ENCODE measurements at places on chromosomes 3 and 15.
A peak's percentile ranks its signal among the peaks of the same experiment; 100 is the strongest.

- DNase-seq = no peak
Measured at GRCh38 chr3:109313061-109313460, 3.3 kb downstream of the DPPA2 start.

GRCh38 chr15:84893607-84894006 is 9.1 kb downstream of the SLC28A1 start:
- DNase-seq = no peak

GRCh38 chr3:42730294-42730693 is 27.7 kb upstream of the HHATL start:
- DNase-seq = no peak

- DNase-seq = no peak
Measured at GRCh38 chr15:55110446-55110845, 86.3 kb downstream of the RSL24D1 start.

DNA sequence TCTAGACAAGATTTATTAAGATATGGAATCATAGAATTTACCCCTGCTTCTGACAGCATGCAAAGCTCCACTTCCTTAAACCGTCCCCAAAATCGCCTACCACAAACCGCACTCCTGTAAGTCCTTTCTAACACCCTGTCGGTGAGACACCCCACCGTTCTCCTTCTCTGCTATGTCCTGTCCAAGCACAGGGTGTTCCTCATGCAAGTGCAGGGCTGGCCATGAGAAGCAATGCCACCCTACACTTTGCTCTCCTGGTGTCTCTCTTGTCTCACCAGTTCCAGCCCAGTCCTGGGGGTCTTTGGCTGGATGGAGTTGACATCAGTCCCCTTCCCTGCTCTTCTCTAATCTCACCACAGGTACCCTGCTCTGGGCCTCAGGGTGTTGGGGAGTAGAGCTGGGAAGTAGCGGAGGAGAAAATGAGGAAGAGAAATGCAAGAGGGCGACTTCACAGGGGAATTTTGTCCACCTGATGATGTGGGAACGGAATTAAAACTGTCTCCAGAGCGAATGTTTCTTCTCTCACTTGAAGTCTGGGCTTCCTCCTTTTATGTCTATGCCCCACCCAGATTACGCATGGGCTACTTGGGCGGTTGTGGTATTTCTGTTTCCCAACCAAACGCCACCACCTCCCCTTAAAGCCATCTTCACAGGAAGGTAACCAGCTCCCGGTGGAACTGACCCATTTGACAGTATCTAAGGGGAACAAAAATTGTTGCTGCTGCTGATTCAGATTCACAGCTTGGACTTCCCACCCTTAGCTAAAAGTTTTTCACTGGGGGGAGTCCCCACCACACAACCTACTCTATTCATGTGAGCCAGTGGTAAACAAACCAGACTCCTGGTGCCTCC is 49.9 kb downstream of the CASR start:
- DNase-seq = peak; percentile 44

DNA sequence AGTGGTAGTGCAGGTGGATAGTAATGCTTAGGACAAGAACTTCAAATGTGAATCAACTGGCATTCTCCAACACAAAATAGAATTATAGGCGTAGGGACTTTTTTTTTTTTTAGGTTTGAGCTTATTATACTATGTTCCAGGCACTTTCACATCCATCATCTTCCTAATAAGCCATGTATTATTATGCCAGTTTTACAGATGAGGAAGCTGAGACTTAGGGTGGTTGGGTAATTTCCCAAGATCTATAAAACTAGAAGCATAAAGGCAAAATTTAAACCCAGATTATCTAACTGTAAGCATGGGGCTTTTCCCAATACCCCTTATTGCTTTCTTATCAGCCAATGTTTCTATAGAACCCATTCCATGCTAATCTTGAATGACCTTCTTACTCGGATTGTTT is 75.1 kb upstream of the ETV5 start:
- no peak for DNase-seq

DNA sequence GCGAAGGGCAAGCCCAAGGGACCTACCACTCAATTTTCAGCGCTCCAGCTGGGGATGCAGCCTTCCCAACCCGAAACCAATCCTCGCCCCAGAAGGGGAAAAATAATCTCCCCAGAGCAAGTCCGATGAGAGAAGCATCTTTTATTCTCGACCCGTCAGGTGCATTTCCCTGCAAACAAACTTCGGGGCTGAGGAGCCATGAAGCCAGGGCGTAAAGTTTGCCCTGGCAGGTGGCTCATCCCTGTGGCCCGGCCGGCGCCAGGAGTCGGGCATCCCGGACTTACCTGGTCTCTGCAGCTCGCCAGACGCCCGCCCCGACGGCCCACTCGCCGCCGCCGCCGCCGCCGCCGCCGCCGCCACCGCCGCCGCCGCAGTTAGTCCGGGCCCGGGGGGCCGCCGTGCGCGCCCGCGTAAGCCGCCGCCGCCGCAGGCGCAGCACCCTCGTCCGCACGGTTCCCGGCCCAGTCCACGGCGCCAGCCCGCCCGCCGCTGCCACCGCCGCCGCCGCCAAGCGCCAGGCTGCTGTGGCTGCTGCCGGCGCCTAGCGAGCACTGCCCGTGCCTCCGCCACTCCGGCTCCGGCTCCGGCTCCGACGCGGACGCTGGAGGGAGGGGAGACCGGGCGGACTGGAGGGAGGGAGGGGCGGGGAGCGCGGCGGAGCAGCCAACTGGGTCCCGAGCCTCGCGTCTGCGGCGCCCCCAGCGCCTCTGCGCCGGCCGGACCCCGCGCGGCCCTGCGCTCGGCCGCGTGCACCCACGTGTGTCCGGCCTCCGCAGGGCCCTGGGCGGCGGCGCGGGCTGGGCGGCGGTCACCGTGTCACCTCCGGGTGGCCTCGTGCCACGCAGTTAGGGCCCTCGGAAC is at the start of gene CNTN3:
Gene CNTN3, minus strand, starts transcription at position 553 of the 861 bp plus-strand sequence. CDS start 93,547 bp downstream, outside the sequence.
- DNase-seq = no peak

- DNase-seq = no peak
Measured at GRCh38 chr3:127185268-127185667, 7.7 kb upstream of the PRR23E start.

- no peak for DNase-seq
Measured at GRCh38 chr3:37662785-37663184, 198.9 kb upstream of the CTDSPL start.

GRCh38 chr3:53628536-53629401 is 134.4 kb downstream of the CACNA1D start:
- no peak for DNase-seq

GRCh38 chr15:72722071-72722696 is 36.2 kb downstream of the BBS4 start:
- DNase-seq = peak; percentile 70

DNA sequence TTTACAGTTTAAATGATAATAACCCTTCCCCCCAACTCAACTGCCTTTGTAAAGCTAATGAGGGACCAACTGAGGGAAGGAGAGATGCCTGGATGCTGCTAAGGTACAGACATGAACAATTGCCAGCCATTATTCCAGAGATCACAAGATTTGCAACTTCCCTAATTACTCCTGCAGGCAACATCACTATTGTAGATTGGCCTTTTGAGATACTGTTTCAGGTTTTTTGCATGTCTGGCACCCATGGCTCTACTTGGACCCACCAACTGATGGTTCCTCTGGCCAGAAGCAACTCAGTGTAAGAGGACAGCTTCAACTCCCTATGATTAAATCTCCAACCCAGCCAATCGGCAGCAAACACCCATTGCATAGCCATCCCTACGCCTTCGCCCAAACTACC is 478.7 kb downstream of the FHIT start:
- no peak for DNase-seq

DNA sequence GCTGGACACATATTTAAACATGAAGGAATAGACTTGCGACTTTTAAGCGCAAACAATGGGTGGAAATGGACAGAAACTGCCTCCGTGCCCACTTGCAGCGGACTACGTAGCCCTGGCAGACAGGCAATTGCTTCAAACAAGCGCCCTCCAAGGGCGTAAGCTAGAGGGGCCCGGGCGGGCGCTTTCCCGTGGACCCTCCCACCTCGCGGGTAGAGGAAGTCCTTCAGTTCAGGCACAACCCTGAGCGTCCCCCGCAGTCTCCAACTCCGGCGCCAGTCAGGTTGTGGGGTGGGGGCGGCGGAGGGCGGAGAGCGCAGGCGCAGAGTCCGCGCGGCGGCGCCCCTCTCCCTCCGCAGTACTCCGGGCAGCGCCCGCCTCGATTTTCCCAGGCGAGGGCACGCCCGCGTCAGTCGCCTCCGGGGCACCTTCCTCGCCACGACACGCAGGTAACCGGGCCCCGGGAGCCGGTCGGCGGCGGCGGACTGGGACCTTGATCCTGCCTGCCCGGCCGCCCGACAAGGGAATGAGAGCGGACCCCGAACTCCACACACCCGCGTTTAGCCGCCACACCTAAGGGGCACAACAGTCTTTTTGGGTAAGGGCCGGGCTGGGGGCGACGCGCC is at the start of gene SLC35G2:
Gene SLC35G2, plus strand, starts transcription at position 358 of the 623 bp plus-strand sequence. CDS start 35,335 bp downstream, outside the sequence.
- DNase-seq = peak; percentile 42

DNA sequence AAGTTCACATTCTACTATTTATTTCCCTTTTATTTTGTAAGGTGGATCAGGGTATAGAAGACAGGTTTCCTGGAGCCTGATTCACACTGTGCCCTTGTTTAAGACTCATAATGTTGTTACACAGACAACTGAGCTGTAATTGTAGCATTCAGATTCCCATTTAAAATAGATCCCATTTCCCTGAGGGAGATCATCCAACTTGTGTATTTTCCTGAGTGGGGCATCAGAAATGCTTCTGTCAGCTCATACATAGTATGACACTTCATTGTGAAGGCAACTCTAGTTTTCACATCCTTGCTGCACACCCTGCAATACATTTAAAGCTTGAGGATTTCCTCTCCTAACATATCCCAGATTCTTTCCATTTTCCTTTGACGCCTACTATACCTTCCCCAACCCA is 659.7 kb downstream of the GRM7 start:
- DNase-seq = no peak

DNA sequence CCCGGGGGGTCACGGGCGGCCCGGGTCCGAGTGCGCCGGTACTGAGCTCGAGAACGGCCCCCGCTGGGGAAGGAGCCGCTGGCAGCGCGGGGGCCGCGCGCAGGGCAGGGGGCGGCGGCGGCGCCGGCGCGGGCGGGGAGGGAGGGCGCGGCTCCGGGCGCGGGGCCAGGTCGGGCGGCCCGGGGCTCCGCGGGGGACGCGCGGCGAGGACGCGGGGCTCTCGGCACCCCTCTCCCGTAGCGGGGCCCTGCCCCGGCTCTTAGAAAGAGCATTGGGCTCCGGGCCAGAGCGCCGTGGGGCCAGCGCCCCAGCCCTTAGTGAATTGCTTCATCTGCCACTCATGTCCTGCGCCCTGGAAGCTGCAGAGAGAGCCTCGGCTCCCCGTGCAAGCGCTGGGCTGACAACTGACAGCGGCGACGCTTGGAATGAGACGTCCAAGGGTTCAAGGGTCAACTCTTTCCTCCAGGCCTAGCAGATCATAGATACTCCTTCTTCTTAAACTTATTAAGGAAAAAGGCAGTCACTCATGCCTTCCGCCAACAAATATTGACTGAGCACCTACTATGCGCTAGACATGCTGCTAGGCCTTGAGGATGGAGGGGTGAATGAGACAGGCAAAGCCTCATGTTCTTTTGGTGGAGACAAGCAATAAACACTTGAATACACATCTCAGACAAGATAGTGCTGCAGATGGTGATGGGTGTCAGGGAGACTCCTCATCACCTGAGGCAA is 140.8 kb downstream of the SMAD6 start:
- no peak for DNase-seq

DNA sequence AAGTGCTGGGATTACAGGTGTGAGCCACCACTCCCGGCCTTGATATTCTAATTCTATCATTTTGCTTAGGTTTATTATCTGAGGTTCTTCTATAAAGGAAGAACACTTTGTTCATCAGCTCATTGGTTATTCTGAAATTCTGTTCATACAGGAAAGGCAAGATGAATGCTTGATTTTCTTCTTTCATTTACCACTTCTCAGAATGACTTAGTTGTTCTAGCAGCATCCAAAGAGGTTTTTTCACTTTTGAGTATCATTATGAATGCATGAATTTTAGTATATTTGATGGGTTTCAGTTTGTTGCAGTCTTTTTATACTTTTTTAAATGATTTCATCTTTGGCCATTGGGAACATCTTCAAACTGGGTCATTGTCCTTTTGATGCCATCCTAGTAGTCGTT is 51.8 kb downstream of the RNF111 start:
- DNase-seq = no peak

GRCh38 chr15:68683551-68683950 is 104.8 kb downstream of the CORO2B start:
- DNase-seq = no peak

DNA sequence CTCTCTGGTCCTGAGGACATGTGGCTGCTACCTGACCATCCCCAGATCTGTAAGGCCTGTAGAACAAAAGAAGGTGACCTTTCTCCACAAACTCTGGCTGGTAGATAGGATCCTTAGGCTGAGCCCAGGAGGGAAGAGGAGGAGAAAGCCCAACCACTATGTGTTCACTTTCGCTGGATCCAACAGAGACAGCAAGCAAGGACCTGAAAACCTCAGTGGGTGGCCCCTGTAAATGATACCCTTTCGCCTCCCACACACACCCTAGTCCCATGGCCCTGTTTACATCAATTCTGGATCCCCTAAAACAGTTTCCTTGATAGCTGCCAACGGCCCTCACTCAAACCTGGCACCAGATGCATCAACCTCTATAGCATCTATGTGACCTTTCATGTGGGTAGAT is 22.4 kb downstream of the CCDC12 start:
- no peak for DNase-seq

DNA sequence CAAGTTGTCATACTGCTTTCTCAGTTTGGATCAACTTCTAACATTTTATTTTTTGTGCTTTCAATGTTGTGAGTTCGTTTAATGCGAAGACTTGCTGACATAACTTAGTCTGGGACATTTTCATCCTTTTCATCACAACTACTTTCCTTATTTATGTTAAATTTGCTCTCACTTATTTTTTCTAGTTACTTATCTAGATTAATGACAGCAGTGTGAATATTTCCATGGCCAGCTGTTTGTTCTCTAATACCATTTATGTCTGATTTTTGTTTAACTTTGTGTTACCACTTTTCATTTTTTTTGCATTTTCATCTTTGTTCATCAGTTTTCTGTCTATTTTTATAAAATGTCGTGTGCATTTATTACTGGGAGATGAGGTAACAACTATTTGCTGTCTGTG is 6.2 kb downstream of the SLC25A26 start:
- DNase-seq = no peak

DNA sequence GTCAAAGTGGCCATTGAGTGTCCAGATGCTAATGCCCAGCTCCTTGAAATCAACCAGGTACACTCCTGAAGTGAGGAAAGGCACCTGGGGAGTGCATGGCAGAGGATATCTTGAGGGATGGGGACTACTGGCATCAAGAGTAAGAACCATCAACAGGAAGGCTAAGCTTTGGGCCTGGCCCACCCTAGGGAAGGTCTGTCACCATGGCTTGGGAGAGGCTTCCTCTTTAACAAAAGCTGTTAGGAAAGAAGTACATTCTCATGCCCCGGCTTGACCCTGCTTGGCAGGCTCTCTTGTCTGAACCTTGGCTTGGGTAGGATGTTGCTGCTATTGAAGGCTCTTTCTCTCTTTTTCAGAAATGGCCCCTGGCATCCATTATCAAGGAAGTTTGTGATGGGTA is 43.7 kb upstream of the TUBGCP5 start:
- DNase-seq = no peak

All from CD4-positive, alpha-beta T cell treated with Interleukin-4 for 1 hour (primary cell).